Fibroblast of skin of back (primary cell): ENCODE measurements at places on chromosomes 6 and 20.

GRCh38 chr6:27415898-27416297 is 27.3 kb downstream of the ZNF391 start:
- DNase-seq = no peak

DNA sequence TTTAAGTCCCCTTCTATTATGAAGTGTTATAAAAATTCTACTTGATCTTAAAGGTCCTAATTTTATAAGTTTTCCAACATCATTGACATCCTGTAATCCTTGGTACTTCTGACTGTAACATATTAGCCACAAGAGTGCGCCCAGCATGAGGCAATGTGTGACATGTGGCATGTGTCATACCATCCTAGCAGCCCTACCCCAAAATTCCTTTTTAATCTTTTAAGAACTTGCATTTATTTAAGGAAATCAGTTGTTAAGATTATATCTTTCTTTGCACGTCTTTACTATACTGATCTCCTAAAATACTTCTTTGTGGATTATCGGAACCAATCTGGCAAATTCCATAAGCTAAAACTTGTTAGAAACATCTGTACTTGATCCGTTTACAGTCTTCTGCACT is 167.1 kb upstream of the SLC24A3 start:
- peak; percentile 7 for DNase-seq

- DNase-seq = peak; percentile 78
Observed at GRCh38 chr6:27684264-27685211, 211.6 kb upstream of the ZNF184 start.

DNA sequence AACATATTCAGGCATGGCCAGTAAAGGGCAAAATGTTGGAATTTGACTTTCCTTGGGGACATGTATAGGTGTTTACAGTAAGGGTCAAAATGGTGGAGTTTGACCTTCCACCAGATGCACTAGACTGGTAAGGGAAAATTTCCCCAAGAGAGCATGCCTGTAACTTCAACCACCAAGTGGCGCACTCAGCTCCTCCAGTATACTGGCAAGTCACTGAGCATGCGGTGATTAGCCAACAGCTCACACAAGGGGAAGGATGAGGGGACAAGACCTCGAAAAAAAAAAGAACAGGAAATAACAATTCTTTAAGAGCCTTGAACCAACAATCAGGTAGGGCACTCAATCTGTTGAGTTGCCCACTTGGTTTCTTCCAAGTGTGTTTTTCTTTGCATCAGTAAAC is 140.9 kb downstream of the EYS start:
- no peak for DNase-seq

DNA sequence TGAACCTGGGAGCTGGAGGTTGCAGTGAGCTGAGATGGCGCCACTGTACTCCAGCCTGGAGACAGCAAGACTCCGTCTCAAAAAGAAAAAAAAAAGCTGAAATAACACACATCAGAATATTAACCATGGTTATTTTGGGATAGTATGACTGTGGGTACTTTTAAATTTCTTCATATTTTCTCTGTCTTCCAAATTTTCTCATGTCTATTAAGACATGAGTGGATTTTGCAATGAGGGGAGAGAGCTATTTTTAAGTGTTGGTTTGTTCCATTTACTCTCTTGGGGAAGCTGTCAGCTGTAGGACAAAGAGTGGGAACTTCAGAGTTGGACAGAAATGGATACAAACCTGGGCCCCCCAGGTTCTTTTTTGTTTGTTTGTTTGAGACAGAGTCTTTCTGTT is 10.3 kb downstream of the ADISSP start:
- no peak for DNase-seq

GRCh38 chr20:63265891-63266515 is 6.6 kb upstream of the ARFGAP1 start:
- peak; percentile 42 for DNase-seq

- no peak for DNase-seq
Observed at GRCh38 chr6:17277256-17277655, 3.9 kb upstream of the RBM24 start.

DNA sequence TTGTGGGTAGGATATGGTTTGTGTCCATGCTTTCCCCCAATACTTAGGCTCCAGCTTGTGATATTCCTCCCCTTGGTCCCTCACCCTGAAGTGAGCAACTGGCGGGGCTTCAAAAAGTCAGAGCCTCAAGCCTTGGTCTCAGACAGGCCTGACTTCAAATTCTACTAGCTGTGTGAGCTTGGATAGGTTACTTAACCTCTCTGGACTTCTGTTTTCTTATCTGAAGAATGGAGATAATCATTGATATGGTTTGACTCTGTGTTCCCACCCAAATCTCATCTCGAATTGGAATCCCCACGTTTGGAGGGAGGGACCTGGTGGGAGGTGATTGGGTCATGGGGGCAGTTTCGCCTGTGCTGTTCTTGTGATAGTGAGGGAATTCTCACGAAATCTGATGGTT is 94.9 kb upstream of the CD83 start:
- DNase-seq = no peak

DNA sequence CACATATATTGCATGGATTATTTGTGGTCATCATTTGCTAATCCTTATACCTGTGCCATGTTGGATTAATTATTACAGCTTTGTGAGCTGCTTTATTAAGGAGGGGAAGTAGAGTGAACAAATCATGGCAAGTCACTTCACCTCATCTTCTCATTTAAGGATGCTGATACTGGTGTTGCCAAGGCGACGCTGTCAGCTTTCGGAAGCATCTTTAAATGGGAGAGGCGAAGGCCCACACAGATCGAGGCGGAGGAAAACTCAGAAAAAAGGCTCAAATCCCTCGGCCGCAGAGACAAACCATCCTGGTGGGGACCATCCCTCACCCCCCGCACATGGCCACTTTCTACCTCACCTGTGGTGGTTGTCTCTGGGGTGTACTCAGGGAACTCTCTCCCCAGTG is 34.8 kb downstream of the FAM110A start:
- DNase-seq = no peak

- no peak for DNase-seq
Observed at GRCh38 chr6:155791186-155791585, 335.5 kb upstream of the NOX3 start.
